Smooth muscle cell of the brain vasculature (primary cell): ENCODE measurements at places on chromosomes 1 and 21.

- no peak for DNase-seq
Observed at GRCh38 chr1:193458628-193459027, 272.2 kb upstream of the B3GALT2 start.

GRCh38 chr21:34722684-34723300 lies 54.0 kb downstream of the CLIC6 start:
- no peak for DNase-seq

DNA sequence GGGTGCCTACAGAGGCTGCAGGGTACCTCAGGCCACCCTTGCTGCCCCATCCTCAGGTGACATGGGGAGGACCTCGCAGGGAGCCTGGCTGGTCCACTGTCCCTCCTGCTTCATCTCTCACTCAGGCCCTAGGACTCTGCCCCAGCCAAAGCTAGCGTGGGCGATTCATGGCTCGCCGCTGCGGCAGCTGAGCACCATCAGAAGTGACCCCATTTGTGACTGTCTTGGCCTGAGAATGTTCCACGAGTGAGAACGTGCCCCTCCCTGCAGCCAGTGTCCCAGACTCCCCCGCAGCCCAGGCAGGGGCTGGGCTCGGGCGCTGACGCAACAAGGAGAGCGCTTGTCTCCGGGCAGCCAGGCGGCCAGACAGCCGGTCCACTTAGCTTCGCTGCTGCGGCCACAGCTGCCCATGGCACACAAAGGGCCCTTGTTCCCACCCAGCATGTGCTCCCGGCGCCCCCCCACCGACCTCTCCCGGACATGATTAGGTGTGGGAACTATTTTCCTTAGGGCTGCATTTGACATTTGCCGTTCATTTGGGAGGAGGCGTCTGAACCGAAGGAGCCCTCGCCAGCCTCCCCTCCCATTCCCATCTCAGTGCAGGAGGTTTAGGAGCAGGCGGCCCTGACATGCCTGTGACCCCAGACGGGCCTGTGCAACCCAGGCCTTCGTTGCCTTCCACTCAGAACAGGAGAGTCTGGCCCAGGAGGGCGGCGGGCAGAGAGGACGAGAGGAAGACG lies 19.3 kb upstream of the POFUT2 start:
- no peak for DNase-seq

DNA sequence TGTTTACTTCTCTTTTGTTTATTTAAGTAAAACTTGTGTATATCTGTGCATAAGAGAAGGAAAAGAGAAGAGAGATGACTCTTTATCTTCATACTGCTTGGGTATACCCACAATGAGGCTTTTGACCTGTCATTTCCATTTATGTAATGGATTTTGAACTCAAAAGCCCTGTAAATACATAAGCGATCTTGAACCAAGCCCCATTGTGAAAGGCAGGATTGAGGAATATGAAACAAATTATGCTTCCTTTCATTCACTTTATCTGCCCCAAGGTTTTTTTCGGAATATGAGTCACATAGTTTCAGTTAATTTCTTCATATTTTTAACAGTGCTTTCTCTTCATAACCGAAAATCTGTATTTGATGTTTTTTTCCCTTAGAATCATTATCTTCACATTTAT lies 21.4 kb downstream of the CNST start:
- no peak for DNase-seq

- DNase-seq, result no peak
Observed at GRCh38 chr1:42747125-42747524, 7.1 kb upstream of the CLDN19 start.

GRCh38 chr1:219927298-219927955 lies 930 bp downstream of the SLC30A10 start:
- no peak for DNase-seq

DNA sequence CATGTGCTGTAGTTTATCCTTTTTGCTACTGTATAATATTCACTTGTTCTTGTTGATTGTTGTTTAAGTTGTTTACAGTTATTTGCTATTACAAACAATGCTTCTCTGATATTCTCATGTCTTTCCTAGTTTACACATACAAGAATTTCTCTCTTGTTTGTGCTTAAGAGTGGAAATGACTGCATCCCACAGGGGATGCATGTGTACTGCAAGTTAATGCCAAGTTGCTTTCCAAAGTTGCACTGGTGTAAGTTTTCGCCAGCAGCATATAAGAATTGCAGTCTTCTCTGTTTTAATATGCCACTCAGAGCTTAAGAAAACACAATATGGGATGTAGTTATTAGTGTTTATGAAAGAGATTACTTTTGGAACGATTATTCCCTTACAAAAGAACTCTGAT lies 97.7 kb downstream of the NEK7 start:
- no peak for DNase-seq

DNA sequence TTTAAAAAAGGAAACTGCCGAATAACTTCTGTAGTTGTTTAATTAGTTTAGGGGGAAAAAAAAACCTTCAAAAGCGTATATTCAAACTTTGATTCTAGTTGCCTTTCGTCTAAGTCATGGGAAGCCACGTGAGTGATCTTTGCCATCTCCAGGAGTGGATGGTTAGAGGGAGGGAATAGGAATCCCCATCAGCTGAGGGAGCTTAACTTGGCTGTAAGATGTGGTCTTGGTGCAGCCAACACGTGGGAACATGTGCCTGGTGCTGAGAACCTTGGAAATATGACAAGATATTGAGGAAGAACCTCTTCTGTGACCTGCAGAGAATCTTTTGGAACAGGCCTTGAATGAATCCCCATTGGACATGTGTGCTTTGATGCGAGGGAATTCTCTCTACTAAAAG lies 1.7 kb downstream of the BACE2 start:
- no peak for DNase-seq

DNA sequence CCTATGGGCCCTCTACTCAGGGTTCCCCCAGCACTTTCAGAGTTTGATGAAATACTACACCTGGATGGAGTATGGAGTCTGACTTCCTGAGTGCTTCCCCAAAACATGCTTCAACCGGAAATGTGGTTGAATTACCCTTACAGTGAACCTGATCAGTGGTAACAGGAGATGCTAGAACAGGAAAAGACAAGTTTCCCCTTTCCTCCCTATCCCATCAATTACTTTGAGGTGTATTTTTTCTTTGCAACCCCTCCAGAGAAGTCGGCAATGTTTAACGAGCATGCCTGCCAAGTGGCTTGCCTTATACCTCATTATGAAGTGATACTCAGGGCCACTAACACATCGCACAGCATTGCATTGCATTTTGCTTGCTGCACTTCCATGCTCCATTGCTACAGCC lies 7.0 kb downstream of the KRTAP15-1 start:
- DNase-seq, result no peak

DNA sequence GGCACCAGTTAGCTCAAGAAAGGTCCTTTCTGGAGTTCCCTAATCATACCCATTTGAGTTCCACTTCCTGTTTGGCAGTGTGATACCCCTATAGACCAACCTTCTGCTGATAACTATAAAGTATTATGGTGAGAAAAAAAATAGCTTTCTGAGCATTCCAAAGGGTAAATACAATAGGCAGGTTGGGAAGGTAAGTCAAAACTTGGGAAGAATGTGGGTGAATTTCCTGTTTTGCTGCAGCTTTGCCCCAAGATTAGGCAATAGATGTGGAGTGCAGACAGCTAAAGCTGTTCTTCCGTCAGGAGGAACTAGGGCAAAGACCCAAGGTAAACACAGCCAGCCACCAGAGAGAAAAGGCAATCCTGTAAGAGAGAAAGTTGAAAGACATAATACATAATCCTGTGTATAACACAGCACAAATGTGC lies 49.9 kb upstream of the GUCA2A start:
- DNase-seq, result peak; percentile 35

DNA sequence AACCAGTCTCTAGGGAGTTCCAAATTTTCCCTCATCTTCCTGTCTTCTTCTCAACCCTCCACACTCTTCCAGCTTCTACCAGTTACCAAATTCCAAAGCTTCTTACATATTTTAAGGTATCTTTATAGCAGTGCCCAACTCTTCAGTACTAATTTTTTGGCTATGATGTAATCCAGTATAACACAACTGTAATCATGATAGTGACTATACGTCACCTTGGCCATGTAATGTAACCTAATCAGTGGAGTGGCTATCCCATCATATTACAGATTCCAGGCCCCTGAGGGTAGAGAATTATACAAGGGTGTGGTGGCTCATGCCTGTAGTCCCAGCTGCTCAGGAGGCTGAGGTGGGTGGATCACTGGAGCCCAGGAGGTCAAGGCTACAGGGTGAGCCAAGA lies 143.2 kb downstream of the CLEC20A start:
- no peak for DNase-seq

GRCh38 chr1:106688446-106688845 lies 368.0 kb upstream of the PRMT6 start:
- DNase-seq, result no peak

DNA sequence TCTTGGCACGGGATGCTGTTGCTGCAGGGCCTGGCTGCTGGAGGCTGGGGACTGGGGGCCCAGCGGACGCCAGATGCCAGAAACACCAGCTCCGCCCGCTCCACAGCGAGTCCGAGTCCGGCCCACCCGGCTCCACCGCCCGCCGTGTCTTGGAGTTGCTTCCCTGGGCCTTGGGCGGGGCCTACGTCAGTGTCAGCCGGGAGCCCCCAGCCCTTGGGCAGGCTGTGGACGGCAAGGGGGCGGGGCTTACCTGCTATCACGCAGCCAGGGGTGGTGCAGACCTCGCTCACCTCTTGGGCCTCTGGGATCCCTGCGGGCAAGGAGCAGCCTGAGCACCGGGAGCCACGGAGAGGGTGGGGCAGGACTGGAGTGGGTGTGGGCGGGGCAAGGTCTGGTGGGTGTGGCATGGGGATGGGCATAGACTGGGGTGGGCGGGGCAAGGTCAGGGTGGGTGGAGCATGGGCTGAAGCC lies 21.8 kb downstream of the MMEL1 start:
- DNase-seq, result peak; percentile 21

- DNase-seq, result no peak
Observed at GRCh38 chr1:161171191-161171590, 5.0 kb downstream of the PPOX start.

- DNase-seq, result no peak
Observed at GRCh38 chr1:221878134-221878533, 136.2 kb upstream of the DUSP10 start.

DNA sequence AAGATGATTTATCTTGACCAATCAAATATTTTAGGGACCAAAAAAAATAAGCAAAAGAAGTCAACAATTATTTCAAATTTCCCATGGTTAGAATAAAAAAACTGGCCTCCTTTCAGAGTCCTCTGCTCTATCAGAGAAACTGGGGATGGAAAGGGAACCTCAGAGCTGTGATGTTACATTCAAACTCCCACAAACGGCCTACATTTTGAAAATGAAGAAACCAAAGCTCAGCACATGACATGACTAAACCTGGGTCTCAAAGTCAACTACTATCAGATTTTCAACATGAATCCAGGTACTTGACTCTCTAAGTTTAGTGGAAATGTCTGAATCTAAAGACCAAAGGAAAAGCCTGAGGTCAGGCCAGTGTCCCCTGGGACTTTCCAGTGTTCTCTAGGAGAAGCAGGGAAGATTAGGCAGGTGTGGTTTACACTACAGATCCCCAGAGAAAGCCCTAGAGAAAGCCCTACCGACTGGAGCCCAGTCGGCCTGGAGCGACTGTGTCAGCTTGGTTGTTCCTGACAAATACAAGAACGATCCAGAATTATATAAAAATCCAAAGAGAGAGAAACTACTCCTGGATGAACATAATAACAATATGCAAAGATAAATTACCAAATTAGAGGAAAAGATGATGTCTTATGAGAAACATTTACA lies 24.8 kb downstream of the JAK1 start:
- DNase-seq, result no peak

GRCh38 chr1:55824251-55824640 lies 609.1 kb upstream of the USP24 start:
- DNase-seq, result no peak

DNA sequence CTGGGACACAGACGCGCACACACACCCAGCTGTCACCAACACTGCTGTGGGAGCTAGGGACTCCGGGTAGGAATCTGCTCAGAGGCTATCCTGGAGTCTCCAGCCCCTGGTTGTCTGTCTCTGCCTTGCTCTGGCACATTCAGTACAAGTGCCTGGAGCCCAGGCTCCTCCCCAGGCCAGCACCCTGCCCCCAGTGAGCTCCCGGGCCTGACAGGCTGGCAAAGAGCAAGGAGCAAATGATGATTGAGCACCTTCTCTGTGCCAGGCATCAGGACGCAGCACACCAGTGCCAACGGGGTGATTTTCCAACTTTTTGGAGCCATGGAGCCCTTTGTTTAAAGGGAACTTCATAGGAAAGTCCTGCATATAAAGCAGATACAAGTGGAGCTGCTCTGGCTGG lies 6.5 kb downstream of the CNTN2 start:
- DNase-seq, result no peak

DNA sequence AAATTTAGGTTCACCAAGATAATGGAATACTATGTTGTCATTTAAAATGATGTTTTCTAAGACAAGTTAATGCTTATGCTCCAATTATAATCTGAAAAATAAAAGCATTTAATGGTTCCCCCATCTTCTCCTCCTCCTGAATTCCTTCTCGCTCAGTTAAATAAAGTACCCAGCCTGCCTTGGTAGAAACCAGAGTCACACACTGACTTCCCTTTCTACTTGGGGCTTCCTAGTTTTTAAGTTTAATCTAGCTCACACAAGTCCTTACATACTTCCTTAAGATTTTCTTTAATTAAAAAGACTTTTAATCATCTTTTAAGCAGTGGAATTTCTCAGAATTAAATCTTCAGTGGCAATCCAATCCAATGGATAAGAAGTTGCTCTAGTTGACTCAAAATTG lies 32.9 kb downstream of the CD58 start:
- no peak for DNase-seq

GRCh38 chr1:224639426-224639975 lies 23.4 kb downstream of the CNIH3 start:
- DNase-seq, result no peak

DNA sequence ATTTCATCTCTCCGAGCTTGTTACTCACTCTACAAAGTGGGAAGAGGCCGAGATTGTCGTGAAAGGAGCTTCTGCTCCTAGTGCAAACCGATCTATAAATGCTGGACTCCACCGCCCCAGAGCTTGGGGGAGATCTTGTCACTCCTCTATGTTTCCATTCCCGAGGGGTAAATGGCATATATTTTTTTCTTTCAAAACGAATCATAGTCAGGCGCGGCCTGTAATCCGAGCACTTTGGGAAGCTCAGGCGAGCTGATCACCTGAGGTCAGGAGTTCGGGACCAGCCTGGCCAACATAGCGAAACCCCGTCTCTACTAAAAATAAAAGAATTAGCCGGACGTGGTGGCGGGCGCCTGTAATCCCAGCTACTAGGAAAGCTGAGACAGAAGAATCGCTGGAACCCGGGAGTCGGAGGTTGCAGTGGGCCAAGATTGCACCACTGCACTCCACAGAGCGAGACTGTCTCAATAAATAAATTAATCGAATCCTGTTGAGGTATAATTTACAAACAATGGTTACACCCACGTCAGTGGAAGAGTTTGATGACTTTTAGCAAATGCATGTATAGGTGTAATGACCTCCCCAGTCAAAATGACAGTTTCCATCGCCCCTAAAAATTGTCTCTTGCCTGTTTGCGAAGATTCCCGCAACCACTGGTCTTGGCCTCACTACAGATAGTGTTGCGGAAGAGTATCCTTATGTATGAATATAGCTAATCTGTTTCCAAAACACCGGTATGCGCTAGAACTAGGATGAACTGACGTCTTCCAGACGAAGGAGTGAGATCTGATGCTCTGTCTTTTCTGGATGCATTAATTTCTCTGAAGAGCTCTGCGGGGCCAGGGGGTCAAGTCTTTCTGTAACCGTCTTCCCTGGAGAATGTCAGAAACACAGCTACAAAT lies 840 bp upstream of the HEATR1 start:
- DNase-seq, result no peak
